GM06990 (cell line): ENCODE measurements at places on chromosomes 4 and X.

- DNase-seq = no peak
Observed at GRCh38 chr4:144518181-144518895, 127.6 kb upstream of the HHIP start.

- DNase-seq = no peak
Observed at GRCh38 chrX:107677501-107677901, 49.2 kb downstream of the PRPS1 start.

DNA sequence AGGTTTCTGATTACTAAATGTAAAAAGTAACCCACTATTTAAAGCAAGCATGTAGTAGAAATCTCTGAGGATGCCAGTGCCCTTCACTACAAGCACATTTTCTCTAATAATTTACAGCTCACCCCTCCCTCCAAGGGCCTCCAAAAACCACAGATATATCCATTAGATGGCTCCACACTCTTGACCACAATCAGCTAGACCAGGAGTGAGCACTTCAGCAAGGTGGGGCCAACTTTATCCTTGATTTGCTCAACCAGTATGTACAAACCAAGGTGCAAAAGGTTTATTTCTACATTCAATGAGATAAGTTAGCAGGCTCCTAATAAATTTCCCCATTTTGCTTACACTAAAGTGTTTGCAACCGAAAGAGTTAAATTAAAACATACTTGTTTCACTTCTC lies 35.8 kb downstream of the RFC1 start:
- DNase-seq = no peak

- DNase-seq = no peak
Observed at GRCh38 chrX:79524642-79525041, 157.5 kb upstream of the ITM2A start.

GRCh38 chrX:2369206-2369605 lies 131.6 kb downstream of the DHRSX start:
- no peak for DNase-seq

DNA sequence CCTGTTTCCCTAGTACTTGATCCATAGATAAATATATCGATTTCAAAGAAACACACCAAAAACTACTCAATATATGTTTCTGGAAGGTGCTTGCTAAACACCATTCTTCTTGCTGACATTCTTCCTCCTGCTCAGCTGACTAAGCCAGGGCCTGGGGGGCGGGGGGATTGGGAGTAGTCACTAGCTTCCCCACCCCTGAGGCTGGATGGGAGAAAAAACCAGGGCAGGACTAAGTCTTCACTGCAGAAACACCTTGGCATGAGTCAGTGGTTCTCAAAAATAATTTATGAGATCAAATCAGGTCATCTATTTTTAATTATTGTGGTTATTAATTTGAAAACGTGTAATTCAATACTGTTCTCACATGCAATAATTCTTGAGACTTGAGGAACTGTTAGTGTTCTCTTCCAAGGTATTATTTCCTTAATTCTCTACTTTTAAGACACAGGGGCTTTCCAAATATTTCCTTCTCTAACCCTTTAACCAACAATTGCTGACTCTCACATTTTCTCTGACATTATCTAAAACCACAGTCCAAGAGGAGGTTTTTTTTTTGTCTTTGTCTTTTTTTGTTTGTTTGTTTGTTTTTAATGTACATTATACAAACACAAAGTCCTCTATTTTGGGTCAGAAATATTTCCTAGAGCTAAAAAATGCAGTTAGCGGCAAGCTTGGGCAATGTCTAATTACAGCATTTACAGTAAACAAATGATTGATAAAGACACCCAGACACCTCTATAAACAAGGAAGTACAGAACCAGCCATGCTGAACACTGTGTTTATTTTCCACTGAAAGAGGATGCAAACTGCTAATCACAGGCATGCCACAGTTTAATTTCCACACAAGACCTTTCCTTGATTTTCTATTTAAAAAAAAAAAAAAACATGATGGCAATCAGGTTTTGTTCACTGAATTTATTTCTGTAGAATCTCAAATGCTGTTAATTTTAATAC lies 120.3 kb upstream of the USP9X start:
- no peak for DNase-seq

DNA sequence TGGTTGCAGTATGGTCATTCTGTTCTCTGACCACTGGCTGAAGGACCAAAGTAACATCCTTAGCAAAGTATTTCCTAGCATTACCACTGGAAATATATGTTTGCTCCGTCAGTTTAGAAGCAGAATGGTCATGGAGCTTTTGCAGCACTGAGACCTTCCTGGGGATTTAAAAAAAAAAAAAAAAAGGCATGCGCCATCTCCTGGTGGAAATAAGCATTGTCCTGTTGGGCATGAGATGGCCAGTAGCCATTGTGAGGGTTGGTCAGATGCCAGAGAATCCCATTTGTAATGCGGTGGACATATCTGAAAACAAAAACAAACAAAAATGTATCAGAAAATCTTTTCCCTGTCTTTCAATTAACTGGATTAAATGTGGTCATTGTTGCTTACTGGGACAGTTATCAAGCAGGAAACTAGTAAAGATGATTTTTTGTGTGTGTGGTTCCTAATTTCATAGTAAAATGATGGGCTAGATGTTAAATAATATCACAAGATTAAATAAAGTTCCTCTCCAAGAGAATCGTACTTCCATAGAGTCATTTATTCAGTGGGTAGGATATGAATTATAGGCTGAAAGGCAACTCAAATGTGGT lies 139.6 kb downstream of the SOWAHB start:
- no peak for DNase-seq

DNA sequence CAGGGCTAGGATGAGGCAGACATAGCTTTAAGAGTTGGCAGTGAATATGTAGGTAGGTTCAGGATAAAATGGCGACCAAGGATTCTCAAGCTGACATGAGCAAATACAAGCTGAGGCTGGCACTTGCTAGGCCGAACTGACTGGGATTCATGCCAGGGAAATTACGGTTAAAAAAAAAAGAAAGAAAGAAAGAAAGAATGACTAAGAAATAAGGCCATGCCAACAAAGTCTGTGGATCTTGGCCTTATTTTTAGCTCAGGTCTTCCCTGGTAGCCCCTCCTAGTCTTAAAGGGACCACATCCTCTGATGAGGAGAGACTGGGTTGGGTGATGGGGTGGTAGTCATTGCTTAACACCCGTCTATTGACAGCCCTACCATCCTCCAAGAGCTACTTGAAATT lies 64.4 kb upstream of the KLHL13 start:
- no peak for DNase-seq

DNA sequence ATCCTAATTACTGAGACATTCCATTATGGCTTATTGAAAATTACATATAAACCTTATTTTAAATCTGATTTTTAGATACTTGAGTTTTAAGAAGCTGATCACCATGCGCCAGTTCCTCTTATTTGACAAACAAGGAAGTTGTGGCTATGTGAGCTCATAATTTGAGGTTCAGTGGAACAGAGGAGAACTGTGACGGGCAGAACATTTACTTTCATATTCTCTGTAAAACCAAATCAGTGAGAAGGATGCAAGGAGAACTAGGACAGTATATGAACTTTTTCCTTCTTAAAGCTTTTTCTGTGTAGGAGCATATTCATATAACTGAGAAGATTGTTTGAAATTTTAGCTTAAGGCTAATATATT lies 25.3 kb downstream of the STIM2 start:
- DNase-seq = peak; percentile 51

DNA sequence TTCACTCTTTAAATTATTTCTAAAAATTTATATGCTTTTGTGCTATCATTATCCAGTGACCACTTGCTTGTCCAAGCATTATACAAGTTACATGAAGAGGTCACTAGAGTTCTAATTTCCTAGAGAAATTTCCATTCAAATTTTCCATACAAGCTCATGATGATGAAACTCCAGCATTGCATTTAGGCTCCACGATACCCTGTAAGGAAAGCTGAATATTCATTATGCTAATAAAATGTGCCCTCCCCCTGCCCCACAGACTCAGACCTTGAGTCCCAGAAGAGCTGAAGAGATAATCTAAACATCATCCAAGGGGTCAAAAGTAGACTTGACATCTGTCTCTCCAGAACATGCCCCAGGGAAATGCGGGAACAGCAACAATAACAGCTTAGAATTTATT lies 19.6 kb upstream of the FAM156A start:
- no peak for DNase-seq

DNA sequence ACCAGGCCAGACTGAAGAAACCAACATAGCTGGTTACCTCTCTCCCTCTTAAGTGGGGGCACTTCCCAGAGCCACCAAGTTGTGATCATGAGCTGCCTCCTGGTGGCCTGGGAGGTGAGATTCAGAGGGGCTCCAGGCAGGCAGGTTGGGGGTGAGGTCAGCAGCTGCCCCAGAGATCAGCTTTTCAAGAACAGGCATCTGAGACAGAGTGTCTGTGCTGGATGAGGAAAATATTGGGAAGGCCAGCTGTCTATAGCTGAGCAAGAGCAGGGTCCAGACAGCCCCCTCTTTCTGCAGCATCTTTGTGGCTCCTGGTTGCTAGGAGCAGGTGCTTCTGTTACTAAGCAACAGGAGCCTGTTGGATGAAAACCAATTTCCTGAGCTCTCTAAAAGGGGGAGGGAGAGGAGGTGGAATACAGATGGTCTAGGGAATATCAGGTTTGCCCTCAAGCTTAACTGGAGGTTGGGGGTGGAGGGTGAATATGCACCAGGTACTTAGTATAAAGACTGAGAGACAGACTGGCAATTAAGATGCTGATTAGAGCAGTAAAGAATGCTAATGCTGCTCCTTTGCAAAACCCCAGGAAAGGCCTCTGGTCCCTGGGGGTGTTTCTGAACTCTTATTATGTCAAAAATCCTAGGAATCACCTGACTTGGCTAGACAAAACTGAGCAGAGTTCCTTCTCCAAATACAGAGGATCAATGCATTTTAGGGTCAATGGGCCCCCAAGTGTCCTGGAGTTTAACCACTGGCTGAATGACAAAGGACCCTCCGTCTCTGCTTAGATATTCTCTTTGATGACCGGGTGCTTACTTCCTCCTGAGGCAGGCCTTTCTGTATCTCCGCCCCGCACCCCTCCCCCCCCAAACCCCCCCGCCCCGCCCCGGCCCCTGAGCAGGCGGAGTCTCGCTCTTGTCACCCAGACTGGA lies 21.4 kb downstream of the ZCCHC13 start:
- DNase-seq = no peak

DNA sequence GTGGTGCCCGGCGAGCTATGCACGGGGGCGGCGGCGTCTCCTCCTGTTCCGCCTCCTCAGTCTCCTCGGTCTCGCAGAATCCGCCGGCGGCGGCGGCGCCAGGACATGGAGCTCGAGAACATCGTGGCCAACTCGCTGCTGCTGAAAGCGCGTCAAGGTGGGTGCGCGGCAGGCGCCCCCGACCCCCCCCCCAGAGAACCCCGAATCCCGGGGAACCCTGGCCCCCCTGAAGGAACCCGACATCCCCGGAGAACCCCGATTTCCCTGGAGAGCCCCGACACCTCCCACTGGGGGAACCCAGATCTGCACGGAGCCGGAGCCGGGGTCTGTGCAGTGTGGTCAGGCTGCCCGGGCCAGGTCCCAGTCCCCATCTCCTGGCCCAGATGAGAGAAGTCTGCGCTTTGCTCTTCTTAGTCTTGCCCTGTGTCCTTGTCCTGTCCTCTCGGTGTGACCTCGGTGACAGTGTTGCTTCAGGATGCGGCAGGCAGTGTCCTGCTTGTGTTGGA lies 648 bp downstream of the GRK4 start:
- DNase-seq = no peak

DNA sequence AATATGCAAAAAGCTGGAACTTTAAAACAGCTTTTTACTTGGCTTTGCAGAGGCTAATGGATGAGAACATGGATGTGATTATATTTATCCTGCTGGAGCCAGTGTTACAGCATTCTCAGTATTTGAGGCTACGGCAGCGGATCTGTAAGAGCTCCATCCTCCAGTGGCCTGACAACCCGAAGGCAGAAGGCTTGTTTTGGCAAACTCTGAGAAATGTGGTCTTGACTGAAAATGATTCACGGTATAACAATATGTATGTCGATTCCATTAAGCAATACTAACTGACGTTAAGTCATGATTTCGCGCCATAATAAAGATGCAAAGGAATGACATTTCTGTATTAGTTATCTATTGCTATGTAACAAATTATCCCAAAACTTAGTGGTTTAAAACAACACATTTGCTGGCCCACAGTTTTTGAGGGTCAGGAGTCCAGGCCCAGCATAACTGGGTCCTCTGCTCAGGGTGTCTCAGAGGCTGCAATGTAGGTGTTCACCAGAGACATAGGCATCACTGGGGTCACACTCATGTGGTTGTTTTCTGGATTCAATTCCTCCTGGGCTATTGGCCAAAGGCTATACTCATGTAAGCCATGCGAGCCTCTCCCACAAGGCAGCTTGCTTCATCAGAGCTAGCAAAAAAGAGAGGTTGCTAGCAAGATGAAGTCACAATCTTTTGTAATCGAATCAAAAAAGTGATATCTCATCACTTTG lies 15.6 kb downstream of the TLR8 start:
- no peak for DNase-seq

GRCh38 chr4:30460818-30461217 lies 259.4 kb upstream of the PCDH7 start:
- DNase-seq = no peak

- no peak for DNase-seq
Observed at GRCh38 chr4:26034849-26035248, 120.8 kb downstream of the SMIM20 start.

- peak; percentile 9 for DNase-seq
Observed at GRCh38 chrX:46381630-46382029, 163.6 kb downstream of the ZNF674 start.

DNA sequence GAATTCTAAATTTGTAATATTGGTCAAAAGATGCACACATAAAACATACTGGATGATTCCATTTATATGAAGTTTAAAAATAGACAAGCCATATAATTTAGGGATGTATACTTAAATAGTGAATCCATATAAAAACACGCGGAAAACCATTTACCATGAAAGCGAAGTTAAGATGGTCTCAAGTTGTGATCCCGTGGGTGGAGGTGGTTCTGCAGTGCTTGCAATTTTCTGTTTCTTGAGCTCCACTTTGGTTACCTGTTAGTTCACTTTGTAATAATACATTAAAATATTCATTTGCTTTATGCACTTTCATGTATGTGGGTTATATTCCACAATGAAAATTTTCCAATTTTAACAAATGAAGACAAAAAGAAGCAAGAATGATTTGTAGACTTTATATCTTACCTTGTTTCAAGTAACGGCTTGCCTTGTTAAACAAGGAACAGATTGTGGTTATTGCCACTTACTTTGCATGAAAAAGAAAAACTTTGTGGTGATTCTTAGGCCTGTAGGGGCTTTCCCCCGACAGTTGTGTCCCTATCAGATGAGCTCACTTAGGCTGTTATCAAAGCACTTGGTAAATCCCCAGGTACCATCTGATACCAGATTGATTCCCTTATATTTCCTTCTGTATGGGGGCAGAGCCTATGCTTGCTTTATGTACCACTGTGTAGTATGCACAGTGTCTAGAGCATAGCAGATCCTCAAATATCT lies 12.2 kb downstream of the UCP1 start:
- peak; percentile 61 for DNase-seq

GRCh38 chrX:119685225-119686066 lies 7.5 kb downstream of the SEPTIN6 start:
- DNase-seq = peak; percentile 72

- no peak for DNase-seq
Observed at GRCh38 chr4:138758196-138758595, 257.4 kb upstream of the NOCT start.

- DNase-seq = no peak
Observed at GRCh38 chr4:78612398-78613178, 61.0 kb downstream of the ANXA3 start.

GRCh38 chrX:39616098-39616729 lies 481.5 kb downstream of the BCOR start:
- peak; percentile 3 for DNase-seq
